MG63 (cell line): ENCODE measurements at places on chromosomes 1 and 21. TPM values are rescaled to one million over a fixed set of nuclear protein-coding genes. Genes with fewer than 3 reads are reported as not detected.
A peak's percentile ranks its signal among the peaks of the same experiment; 100 is the strongest.

- no peak for DNase-seq
Observed at GRCh38 chr1:89596698-89597097, 36.2 kb upstream of the LRRC8C start.

- DNase-seq, result no peak
Observed at GRCh38 chr1:225479996-225480720, 52.3 kb upstream of the LBR start.

DNA sequence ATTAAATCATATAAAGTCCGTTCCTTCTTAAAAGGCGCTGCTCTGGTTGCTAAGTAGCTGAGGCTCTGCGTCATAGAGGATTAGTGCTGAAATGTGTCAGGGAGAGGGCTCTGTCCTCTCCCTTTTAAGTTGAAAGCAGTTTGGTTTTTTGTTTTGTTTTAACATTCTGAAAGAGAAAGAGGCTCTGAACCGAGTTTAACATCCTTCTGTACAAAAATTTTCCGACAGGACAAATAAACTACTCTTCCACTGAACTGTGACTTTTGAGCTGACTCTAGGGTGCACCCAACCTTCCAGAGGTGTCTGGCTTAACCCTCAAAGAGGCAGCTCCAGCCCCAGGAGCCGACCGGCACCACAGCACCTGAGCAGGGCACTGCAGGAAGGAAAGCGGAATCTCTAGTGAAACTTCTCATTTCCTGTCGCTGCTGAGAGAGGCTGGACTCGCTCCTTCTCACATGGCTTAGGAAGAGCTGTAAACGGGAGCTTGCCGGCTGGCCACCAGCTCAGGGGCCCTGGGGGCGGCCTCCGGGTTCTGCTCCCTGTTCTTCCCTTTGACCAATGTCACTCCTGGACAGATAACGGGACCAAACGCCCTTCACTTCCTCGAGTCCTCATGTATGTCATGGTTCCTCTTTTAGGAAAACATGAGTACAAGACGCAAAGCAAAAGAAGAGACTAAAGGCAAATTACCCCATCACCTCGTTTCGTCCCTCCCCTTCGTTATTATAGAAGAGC is 1.2 kb downstream of the VAV3 start:
- no peak for DNase-seq

GRCh38 chr1:59096501-59096900 is 200.4 kb upstream of the FGGY start:
- DNase-seq, result no peak

DNA sequence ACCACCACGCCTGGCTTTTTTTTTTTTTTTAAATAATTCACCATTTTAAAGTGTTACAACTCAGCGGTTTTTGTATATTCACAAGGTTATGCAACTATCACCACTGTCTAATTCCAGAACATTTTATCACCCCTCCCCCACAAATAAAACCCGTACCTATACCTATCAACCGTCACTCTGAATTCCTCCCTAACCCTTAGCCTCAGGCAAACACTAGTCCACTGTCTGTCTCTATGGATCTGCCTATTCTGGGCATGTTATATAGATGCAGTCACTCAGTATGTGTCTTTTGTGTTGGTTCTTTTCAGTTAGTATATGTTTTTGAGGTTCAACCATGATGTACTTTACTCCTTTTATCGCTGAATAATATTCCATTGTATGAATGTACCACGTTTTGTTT is 19.3 kb upstream of the GRHL3 start:
- no peak for DNase-seq

DNA sequence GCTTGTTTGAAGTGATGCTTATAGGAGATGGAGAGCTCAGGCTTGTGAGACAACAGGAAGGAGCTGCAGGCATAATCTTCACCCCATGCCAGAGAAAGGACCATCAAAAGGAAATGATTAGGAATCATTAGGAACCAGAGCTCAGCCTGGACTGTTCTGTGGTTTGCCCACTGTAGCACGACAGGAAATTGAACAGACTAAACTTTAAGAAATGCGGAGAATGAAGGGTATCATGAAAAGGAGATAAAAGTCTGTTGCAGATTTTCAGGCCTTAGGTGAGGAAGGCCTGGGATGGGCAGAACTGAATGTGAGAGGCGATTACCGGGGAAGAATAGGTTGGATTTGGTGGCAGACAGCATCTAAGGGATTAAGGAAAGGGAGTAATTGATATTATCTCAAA is 292.0 kb upstream of the PLXNA2 start:
- DNase-seq, result no peak

GRCh38 chr1:54853793-54854370 is 33.1 kb downstream of the DHCR24 start:
- no peak for DNase-seq

GRCh38 chr1:230215529-230215928 is 148.5 kb downstream of the GALNT2 start:
- no peak for DNase-seq

DNA sequence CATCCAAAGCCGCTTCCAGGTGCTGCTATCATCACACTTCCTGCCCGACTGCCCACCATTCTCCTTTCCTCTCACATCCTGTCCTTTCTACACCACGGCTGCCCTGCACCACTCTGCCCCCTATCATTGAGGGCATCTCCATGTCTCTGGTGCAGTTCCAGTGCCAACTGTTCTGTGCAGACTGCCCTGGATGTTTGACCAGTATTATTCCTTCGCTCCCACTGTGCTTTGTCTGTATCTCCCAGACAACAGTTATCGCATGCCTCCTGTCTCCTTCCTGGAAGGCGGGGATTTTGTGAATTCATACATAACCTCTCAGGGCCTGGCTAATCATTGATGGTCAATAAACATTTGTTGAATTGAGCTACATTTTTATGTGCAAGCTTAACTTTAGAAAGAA is 63.6 kb upstream of the GNG12 start:
- no peak for DNase-seq

DNA sequence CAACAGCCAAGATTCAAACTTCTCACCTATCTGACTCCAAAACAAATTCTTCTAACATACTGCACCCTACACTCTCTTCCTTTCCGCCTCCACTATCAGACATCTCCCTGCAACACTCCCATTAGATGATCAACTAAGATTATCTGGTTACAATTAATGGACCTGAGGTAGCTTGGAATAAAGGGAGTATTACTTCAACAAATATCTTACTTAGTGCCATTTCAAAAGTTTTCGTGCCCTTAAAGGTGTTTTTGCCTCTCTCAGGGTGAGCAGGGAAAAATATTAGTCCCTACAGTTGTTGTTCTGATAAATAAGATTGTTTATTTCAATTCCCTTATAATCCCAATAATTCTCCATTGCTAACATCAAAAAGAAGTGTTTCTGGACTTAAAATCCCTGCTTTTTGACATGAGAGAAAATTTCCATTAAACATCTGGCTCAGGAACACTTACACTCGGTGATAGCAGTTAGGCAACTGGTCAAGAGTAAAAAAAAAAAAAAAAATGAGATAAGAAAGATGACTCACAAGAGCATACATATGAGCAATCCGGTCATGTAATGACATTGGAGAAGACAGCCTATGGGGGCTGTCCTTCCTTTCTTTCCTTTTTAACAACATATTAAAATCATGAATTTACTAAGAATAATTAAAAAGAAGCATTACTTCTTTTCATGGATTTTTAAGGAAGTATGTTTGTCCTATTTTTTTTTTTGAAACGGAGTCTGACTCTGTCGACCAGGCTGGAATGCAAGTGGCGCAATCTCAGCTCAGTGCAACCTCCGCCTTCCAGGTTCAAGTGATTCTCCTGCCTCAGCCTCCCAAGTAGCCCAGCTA is 7.6 kb downstream of the RSBN1 start:
- no peak for DNase-seq

DNA sequence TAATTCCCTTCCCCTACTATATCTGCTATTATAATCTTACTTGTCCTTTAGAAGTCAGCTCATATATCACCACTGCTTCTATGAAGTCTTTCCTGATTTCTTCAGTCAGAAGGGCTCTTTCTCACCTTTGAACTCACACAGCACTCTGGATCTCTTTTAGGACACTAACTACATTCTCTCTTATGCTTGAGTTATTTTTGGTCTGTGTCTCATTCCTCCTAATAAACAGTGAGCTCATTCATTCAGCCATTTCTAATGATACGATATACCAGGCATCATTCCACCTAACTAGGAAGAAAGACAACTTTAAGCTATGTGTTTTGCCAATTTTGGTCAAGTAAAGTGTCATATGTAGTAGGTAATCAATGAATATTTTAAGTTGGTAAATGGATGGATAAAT is 1.2 kb upstream of the STYXL2 start:
- no peak for DNase-seq

DNA sequence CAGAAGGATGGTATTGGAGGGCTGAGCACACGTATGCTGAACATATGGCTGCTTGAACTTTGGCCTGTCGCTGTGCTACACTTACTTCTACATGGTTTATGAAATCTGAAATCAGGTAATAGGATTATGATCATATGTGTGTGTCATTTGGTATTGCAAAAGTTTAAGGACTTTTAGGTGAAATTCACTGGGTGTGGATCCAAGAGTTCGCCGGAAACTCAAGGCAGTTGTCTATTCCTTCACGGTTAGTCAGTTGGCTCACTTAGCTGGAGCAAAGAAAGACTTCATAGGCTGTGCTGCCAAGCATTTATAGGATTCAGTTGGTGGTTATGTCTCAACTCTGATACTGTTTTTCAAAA is 927 bp downstream of the UAP1 start:
- peak; percentile 66 for DNase-seq

DNA sequence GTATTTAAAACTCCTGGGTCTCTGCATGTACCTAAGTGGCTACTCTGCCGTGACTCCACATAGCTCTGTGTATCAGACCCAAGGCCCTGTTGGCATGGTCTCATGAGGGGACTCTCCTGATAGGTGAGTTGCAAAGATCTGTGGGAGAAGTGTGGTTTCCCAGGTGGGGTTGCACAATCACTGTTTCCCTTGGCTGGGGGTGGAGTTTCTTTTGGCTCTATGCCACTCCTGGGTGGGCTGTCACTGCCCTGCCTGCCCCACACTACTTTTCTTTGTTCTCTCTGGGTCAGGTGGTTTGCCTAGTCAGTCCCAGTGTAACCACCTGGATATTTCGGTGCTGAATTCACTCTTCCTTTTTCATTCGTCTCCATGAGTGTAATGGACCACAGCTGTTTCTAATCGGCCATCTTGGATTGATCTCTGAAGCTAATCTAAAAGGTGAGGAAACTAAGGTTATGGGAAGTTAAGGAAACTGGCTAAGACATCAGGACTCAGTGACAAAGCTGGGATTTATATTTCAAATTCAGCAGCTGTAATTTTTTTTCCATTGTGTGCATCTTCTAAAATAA is 97.1 kb upstream of the CACYBP start:
- no peak for DNase-seq

DNA sequence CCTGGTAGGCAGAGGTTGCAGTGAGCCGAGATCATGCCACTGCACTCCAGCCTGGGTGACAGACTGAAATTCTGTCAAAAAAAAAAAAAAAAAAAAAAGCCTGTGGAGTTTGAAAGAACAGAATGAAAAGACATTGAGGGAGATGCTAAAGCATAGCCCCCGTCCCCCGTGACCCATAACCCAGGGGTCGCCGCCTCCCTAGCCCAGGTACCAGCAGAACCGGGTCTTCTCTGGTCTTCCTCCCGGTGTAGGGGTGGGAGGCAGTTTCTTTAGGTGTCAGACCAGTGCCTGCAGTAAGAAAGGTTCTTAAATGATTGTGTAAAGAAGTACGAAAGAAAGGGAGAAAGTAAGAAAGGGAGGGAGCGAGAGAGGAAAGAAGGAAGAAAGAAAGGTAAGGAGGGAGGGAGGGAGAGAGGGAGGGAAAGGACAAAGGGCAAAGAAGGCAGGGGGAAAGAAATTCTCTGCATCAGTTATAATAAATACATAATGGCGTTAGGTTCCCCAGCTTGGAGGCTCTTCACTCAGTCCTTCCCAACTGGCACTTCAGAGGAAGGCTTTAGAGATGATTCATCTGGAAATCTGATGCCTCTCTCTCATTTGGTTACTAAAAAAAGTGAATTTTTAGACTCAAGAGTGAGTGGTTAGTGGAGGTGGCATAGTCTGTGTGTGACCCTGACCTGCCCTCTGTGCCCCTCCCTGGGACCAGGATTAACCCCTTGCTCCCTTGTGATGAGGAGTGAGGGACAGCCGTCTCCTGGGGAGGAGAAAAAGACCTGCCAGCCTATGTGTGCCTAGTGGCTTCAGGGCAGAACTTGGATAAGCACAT is 1.1 kb downstream of the IL24 start:
- peak; percentile 68 for DNase-seq

- no peak for DNase-seq
Observed at GRCh38 chr1:233331676-233332519, 4.4 kb downstream of the MAP3K21 start.

Gene CLCNKB
- total RNA-seq, result not detected in 2 replicates

Gene ACP6
- total RNA-seq, result 9.6 and 15.9 TPM in 2 replicates

Gene NTMT2
- total RNA-seq, result not detected in 2 replicates

Gene COL8A2
- 0.99 and 1.4 TPM in 2 replicates for total RNA-seq

Gene CLDN14
- not detected in 2 replicates for total RNA-seq

Gene SLAMF6
- not detected in 2 replicates for total RNA-seq

Gene GBP7
- total RNA-seq, result not detected in 2 replicates

Gene FAM229A
- 0.10 TPM in 1 of 2 replicates, not detected in the other for total RNA-seq

Gene FYB2
- not detected in 2 replicates for total RNA-seq
